ENCODE measurements at places on chromosomes 16 and 17.
A peak's percentile ranks its signal among the peaks of the same experiment; 100 is the strongest.

DNA sequence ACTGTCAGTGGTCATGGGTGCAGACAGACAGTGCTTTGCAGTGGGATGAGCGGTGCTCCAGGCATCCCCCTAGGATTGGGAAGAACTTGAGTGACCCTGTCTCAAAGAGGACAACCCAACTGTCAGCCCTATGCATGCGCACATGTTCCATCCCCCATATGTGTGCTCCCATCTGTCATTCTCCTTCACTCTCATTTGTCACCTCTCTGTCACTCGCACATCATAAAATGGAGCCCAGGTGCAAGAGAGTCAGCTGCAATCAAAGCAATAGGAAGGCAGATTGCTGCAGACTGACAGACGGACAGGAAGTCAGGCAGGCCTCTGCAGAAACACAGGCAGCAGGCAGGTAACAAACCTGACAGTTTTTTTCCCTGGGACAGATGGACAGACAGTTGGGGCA lies 101.8 kb upstream of the CCL1 start:
- no peak for DNase-seq

DNA sequence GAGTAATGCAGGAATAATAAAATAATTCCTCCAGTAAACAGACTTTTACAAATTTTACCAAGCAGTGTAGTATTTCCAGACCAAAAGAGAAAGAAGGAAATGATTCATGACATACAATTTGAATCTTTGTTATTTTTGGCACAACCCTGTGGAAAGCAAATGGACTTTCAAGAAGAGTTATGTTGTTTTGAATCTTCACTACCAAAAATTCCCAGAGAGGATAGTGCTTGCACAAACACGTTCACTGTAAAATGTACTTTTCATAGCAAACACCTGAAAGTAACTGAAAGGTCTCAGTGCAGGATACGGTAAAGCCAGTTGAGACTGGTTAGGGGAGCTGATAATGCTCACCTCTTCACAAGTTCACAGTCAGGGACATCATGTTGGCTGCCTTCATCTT lies 107.1 kb downstream of the USP22 start:
- no peak for DNase-seq

DNA sequence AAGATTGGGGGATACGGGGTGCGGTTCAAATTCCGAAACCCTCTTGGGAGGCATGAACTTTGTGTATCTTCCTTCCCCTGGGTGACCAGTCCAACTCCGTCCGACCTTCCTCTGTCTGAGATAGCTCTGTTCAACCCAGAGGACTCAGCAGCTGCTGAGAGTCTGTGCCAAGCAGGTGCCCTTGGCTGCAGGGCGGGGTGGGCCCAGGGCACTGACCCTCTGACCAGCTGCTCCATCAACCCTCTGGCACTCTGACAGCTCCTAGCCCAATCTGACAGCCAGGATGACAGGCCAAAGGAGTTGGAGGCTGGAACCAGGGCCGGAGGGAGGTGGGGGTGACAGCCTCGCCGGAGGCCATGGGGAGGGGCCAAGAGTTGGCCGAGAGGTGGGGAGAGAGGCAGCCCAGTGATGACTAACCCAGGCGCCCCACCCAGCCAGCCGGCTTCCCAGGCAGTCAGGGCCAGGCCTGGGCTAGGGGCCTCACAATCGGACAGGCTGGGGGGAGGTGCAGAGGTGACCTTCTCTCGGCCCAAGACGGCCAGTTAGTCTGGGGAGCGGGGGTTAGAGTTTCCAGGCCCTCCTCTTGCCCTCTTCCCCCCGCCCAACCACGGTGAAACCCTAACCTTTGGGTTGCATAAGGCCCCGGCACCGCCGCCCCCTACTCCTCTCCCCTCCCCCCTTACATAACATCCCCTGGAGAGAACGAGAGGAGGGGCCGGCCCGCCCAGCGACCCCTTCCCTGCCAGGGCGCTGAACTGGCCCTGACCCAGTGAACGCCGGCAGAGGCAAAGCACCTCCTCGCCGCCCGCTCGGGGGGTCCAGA lies 5.0 kb upstream of the TLCD2 start:
- peak; percentile 72 for DNase-seq

DNA sequence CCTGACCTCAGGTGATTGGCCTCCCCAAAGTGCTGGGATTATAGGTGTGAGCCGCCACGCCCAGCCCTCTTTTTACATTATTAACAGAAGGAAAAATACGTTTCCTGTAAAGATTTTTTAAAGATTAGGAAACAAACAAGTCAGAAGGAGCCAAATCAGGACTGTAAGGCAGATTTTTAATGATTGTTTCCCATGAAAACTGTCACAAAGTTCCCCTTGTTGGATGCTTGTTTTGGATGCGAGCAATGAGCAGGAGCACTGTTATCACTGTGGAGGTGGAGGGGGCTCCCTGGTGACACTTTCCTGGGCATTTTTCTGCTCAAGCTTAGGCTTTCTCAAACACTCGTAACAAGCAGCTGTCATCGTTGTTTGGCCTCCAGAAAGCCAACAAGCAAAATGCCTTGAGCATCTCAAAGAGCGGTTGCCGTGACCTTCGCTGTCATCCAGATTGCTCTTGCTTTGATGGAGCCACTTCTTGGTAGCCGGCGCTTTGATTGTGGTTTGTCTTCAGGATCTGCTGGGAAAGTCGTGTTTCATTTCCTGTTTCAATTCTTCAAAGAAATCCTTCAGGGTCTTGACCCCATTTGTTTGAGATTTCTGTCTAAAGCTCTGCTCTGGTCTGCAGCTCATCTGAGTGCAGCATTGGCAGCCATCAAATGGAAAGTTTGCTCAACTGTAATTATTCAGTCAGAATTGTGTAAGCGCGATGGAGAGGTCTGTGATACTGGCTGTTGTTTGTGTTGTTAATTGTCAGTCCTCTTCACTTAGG lies 128.7 kb downstream of the RPTOR start:
- DNase-seq: no peak

GRCh38 chr17:73901249-73901648 lies 257.0 kb upstream of the SDK2 start:
- no peak for DNase-seq

- peak; percentile 58 for DNase-seq
Observed at GRCh38 chr16:57871456-57871855, 69.2 kb upstream of the KIFC3 start.

DNA sequence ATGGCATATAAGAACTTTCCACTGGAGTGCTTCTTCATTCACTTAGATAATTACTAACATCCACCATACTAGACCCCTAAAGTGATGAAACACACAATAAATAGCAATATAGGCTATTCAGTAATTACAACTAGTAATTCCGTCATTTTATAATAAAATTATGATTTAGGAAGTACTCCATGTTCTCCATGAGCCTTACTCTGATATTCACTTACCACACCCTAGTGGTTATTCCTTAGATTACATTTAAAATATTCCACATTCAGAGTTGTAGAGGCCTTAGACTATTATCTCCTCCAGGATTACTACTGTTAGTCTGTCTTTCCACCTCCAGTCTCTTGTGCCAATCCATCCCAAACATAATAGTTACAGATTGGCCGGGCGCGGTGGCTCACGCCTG lies 62.4 kb downstream of the STH start:
- DNase-seq: no peak

DNA sequence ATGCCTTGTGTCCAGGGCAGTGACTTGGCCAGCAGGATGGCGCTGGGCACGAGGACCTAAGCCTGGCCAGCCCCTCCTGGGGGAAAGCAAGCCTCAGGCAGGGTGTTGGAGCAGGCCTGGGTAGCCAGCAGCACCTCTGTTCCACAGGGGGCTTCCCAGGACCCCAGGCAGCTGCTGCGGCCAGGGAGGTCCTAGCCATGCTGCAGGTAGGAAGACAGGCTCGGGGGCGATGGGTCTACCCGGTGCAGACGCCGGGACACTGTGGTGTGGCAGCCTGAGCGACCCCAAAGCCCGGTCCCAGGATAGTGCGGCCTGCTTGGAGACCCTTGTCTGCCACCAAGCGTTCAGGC lies 22.4 kb upstream of the AATK start:
- DNase-seq: no peak

- DNase-seq: peak; percentile 17
Observed at GRCh38 chr16:54957403-54958166, 26.9 kb downstream of the IRX5 start.

DNA sequence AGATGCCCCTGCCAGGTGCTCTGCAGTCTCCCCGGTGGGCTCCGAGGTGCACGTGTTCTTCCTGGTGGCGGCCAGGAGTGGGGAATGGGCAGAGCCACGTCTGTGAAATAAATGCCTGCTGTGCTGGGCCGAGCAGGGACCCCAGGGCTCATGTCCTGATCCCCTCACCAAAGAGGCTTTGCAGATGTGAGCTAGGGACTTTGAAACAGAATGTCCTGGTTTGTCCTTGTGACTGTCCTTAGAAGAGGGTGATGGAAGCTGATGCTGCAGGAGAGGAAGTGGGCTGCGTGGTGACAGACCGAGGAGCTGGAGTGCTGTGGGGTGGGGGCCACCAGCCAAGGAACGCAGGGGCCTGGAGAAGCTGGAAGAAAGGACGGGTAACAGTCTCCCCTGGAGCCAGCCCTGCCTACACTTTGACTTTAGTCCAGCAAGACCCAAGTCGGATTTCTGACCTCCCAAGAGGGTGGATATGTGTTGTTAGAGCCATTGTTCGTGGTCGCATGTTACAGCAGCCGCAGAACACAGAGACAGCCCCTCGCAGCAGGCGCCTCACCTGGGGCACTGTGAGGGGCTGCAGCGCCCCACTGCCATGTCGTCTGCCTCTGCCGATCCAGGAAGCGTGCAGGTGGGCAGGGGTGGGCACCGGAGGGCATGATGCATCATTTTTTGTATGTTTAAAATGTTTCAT lies 217.9 kb upstream of the CIBAR2 start:
- no peak for DNase-seq

DNA sequence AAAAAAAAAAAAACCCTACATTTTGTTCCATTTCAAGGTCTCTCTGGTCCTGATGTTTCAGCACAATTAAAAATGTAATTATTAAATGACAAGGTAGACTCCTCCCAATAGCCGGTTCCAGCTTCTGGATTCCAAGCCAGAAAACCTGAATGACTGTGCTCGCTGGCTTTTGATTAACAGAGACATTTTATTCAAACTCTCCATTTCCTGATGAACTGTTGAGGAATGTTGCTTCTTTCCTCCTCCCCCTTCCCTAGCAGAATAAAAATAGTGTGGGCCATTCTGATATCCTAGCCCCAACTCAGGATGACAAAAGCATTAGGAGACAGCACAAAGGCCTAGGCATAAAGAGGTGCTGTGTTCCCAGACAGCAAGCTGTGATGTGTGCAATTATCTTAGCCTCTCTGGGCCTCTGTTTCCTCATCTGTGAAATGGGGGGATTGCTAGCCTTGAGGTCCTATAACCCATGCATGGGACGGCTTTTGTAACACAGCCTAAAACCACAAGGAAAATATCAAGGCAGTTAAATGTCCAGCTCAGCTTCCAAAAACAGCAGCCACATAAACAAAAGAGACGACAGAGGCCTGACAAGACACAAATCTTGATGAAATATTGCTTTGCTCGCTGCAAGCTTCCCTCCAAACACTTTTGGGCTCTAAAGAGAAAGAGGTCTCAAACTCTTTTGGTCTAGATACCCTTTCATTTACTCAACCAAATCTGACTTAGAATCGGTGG lies 127.2 kb upstream of the RCVRN start:
- no peak for DNase-seq

DNA sequence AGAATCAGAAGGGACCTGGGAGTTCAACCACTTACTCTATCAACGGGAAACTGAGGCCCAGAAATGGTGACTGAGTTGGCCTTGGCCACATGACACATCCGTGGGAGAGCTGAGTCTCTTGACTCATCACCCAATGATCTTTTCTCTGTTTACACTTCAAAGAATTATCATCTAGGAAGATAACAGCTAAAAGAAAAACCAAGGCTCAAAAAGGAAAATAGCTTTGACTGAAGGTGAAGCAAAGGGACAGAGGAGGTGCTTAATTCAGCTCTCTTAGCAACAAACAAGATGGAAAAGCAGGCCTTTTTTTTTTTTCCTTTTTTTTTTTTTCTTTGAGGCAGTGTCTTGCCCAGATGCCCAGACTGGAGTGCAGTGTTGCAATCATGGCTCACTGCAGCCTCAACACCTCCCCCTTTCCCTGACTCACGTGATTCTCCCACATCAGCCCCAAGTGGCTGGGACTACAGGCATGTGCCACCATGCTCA lies 16.7 kb downstream of the ERCC4 start:
- DNase-seq: no peak

Measured in HS-27A (cell line).